ENCODE measurements at places on chromosomes 12 and 14. TPM values are rescaled to one million over a fixed set of nuclear protein-coding genes. Genes with fewer than 3 reads are reported as not detected.

Gene KCNH3
- total RNA-seq, result 0.41 TPM

Gene GRIP1
- 0.47 TPM for total RNA-seq

Gene NUBPL
- total RNA-seq, result 32.2 TPM

Gene INSM2
- total RNA-seq, result not detected

Gene RCOR1
- 11.0 TPM for total RNA-seq

Gene DEGS2
- not detected for total RNA-seq

Gene FERMT2
- total RNA-seq, result 91.9 TPM

DNA sequence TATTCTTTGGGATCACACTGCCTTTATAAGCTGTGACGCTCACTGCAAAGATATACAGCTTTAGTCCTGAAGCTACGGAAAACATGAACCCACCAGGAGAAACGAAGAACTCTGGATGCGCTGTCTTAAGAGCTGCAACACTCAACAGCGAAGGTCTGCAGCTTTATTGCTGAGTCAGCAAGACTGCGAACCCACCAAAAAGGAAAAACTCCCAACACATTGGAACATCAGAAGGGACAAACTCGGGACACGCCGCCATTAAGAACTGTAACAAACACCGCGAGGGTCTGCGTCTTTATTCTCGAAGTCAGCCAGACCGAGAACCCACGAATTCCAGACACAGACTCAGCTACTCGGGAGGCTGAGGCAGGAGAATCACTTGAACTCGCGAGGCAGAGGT, 9.2 kb upstream of the VWF start:
- DNase-seq, result no peak

DNA sequence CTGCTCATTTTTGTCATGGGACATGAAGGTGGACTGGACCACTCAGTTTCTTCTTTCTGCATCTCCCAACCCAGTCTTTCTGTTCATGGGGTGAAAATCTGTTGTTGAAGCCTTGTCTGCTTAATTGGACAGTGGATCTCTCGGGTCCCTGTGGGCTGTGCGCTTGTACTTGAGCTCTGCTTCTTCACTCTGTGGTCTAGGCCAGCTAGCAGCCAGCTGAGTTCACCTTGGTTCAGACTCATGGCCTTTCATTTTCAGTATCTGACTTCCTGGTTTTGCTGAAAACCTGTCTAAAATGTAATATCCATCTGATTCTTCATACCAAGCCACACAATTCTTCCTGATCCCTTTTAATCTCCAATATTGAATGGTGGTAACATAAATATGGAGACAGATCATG, 117.2 kb downstream of the LRRK2 start:
- no peak for DNase-seq

GRCh38 chr12:49413010-49413409, 45.7 kb downstream of the SPATS2 start:
- no peak for DNase-seq

DNA sequence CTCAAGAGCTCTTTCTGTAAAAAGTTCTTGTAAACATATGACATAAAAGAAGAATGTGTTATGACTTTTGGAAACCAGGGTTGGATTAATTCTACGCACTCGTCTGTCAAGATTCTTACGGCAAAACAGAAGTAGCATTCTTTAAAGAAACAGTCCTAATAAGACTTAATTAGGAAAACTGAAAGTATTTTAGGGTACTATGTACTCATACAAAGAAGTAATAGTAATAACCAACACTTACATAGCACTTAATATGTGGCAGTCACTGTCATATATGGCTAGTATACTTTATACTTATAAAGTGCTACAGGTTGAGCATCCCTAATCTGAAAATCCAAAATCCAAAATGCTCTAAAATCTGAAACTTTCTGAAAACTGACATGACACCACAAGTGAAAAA, 72.9 kb upstream of the ST8SIA1 start:
- DNase-seq, result no peak

DNA sequence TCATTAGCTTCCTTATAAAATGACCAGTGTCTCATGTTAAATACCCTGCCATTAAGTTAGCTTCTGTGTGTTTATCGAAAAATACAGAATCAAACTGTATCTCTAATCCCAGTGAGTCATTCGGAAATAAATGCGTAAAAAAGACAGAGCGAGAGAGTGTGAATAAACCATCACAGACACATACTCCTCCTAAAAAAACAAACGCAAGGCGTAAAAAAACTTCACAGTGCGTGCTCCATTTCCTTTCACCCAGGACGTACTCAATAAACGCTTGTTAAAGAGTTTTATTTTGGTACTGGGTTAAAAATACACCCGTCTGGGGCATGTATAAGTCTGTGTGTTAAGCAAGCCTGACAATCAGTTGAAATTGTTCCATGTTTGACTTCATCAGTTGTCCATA, 58.8 kb upstream of the ISM2 start:
- no peak for DNase-seq

GRCh38 chr12:76713986-76714385, 49.9 kb upstream of the ZDHHC17 start:
- no peak for DNase-seq

DNA sequence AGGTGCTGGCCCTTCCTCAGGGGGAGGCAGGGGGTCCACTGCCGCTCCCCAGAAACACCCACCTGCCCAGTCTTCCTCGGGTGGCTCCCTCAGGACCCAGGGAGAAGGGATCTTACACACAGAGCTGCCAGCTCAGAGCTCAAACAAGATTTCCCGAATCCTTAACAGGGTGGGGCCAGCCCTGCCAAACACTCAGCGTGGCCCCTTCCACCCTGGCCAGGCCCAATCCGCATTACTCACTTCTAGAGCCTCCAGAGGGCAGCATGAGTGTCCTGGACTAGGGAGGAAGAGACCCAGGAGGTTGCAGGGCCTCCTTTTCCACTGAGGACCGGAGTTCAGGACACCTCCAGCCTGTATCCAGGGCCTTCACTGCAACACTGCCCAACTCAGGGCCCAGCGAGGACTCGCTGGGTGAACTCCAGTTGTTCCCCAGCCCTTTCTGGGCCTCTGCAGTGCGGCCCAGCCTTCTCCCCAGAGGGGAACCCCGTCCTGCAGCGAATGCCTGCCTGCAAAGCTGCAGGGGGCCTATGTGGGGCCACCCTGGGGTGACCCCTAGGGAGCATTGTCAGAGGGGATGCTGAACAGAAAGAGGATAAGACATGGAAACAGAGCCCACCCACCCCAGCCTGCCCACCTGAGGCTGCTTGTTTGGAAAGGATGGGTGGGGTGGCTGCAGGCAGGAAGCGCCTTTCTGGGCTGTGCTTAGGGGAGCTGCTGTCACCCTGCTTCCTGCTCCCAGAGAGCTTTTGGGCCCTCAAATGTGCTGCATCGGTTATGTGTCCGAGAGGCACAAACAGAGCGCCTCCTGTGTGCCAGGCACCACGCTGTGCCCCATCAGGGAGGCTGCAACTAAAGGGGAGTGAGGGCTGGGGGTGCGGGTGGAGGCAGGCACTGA, 43.8 kb downstream of the CCNK start:
- peak; percentile 13 for DNase-seq

GRCh38 chr12:68743356-68743755, 2.6 kb upstream of the SLC35E3 start:
- DNase-seq, result no peak

- DNase-seq, result no peak
These were observed 5.9 kb downstream of the PSEN1 start for GRCh38 chr14:73142216-73142615.

DNA sequence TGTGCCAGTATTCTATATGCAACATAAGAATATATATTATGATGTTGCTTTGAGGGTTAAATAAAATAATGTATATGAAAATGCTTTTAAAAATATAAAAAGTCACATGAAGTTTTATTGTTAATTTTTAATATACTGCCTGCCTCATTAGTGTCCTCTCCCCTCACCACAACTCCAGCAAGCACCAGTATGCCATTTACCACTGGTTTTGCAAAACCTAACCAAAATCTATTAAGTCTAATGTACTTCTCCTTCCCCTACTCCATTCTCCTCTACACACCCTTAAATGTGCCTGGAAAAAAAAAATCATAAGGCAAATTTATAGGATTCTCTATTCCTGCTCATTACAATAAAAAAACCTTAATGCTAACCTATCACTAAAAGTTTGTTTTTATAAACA, 24.0 kb upstream of the GNG2 start:
- no peak for DNase-seq

DNA sequence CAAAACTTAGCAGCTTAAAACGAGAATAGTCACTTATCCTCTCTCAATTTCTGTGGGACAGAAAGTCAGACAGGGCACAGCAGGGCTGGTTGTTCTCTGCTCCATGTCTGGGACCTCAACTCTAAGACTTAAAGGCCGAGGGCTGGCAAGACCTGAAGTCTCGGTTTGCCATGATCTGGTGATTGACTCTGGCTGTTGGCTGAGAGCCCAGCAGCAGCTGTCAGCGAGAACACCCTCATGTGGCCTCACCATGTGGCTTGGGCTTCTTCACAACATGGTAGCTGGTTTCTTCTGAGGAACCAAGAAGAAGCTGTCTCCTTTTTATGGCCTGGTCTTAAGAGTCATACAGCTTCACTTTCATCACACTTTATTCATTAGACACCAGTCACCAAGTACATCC, 1.7 kb upstream of the VASH1 start:
- DNase-seq, result no peak

DNA sequence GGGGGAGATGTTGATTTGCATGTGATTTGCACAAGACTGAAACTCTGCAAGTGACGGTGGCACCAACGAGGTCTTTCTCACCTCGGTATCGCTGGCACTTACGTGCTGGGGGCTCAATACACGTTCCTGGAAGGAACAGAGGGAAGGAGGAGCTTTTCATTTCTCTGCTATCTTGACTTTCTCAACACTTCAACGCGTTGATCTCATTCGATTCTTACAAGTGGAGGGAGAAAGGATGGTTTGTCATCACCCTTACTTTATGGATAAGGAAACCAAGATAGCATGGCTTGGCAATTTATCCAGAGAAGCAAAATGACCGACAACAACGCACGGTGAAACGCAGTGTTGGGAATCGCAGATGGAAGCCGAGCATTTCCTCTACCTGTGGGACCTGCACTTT, 87.3 kb upstream of the RFLNA start:
- DNase-seq, result no peak

GRCh38 chr12:3962631-3963483, 89.7 kb upstream of the PARP11 start:
- DNase-seq, result no peak

- DNase-seq, result no peak
These were observed 42.7 kb downstream of the C14orf132 start for GRCh38 chr14:96081767-96082400.

DNA sequence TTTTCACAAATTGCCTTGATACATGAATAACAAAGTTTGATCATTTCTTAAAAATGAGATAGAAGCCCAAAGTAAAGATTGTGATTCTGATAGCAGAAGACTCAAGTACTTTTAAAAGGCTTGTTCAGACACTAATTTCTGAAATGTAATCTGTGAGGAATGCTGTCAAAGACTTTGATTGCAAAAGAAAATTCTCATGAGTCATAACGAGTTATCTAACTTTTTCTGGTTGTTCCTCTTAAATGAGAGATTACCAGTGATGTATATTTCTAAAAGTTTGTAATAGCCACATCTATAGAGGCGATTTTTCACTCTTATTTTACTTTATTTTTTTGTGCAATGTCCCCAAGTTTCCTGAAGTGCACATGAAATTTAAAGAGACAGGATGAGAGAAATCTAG, 7.0 kb downstream of the PYGL start:
- no peak for DNase-seq

DNA sequence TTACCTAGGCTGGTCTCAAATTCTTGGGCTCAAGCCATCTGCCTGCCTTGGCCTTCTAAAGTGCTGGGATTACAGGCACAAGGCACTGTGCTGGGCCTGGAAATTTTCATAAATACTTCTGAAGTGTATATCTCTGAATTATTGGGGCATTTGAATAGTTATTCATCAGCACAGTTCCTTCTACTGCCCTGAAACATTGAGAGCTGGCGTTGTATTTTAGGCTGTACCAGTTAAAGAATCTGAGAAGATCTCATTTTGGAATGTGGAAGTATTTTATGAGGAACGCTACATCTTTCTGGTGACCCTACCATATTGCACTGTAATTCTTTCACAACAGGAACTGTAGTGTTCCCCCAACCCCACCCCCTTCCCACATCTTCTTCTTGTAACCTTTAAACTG, 349.0 kb upstream of the RGS6 start:
- DNase-seq, result no peak

DNA sequence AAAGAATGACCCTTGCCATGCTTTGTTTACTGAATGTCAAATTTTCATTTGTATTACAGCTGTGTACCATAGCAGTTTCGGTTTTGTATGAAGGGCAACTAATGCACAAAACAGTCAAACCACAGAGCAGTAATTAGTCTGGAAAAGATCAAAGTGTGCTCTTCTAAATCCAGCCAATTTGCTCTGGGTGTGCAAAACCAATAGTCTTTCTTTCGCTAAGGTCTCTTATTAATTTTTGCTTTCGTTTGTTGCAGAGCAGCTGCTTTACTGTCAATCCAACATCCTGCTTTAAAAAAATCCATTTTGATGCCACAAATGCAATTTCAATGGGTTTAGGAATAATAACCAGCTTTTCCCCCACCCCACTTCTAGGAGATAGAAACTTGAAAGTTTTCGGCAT, 114.2 kb downstream of the BRMS1L start:
- DNase-seq, result no peak

DNA sequence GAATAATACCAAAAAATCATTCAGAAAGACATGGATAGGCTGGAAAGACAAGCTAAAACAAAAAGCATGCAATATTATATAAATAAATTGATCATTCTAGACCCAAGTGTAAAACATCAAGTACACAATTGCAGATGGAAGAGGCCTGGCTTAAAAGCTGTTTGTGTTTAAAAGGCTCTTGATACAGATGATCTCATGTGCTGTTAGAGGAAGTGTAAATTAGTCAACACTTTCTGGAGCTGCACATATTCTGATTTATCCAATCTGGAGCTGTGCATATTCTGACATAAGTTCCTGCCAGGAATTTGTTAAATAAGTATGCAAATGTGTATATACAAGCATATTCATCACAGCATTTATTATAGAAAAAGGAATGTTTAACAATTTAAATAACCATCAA, 273.1 kb downstream of the RPS29 start:
- DNase-seq, result no peak

DNA sequence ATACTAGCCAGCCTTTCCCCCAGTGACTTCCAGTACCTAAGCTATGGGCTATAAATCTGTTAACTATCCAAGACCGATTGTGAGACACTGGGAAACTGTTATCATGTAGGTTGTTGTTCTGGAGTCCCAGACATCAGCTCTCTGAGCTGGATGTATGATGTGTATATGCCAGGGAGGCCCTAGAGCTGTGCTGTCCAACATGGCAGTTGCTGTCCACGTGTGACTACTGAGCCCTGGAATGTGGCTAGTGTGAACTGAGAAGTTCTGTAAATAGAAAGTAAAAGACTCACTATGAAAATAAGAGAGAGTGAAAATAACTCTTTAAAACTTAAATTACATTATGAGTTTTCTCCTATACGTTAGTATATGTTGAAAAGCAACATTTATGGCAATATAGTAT, 755.8 kb upstream of the FBXO33 start:
- DNase-seq, result no peak

GRCh38 chr12:62256408-62257096, 3.7 kb upstream of the USP15 start:
- no peak for DNase-seq

Data from left ventricle myocardium inferior (tissue), 1 donor.